ENCODE measurements at places on chromosomes 3 and 15. TPM values are rescaled to one million over a fixed set of nuclear protein-coding genes. Genes with fewer than 3 reads are reported as not detected.

- no peaks in the 10 kb centered on the region for H3K27me3 ChIP-seq
- no peak overlapping the region for H3K4me3 ChIP-seq
- H3K36me3 ChIP-seq, result no peaks in the 10 kb centered on the region
- no peak for DNase-seq
These were observed 111.6 kb downstream of the KBTBD8 start for GRCh38 chr3:67109651-67110204.

DNA sequence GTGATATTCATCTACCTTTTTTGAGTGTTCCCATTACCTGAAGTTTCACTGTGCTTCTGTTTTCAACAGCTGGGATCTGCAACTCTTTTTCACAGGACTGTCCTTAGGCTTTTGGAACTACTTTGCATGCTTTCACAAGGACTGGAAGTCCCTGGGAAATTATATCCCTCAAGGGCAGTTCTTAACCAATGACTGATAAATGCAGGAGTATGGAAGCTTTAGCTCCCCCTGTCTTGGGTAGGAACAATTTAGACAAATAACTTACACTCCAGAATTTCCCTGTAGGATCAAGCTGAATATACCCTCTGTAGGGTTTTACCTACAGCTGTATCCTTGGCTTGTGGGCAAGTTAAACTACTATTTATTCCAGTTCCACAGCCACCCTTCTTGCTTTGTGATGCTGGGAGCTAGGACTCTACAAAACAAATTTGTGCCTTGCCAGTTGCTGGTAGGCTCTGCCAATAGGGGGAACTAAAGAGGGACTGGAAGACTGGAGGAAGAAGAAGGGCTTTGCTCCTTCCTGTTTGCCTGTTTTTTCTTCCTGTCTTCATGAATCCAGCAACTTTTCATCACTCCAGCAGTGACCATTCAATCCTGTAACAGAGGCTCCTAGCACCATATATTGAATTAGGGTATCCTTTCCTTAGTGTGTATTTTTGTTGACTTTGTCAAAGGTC lies 6.8 kb upstream of the ZNF280D start:
- H3K36me3 ChIP-seq, result no peaks in the 10 kb centered on the region
- no peak overlapping the region for H3K27ac ChIP-seq
- no peak for DNase-seq
- H3K27me3 ChIP-seq, result no peaks in the 10 kb centered on the region
- H3K4me1 ChIP-seq, result no peaks in the 10 kb centered on the region
- no peak overlapping the region for H3K4me3 ChIP-seq

DNA sequence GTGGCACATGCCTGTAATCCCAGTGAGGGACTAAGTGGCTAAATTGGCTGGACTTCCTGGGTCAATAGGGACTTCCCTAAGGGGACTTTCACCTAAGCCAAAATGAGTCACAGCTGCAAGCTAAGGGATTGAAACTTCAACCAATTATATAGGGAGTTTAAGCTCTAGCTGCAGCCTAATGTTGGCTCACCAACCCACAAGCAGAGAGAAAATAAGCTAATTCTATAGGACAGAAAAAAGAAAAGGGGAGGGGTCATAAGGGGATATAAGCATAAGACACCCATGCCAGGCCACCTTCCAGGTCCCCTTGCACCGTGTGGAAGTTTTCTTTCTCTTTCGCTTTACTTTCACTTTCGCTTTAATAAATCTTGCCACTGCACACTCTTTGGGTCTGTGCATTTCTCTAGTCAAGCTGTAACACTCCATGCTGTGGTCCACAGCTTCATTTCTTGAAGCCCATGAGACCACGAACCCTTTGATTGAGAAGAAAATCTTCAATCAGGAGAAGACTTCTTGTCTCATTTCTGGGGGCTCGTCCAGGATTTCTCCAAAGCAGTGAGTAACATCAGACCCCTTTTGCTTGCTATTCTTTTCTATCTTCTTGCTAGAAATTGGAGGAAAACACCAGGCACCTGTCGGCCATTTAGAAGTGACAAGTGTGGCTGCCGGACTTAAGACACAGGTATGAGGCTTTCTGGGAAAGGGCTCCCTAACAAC lies 192.3 kb downstream of the IGSF11 start:
- no peaks in the 10 kb centered on the region for H3K36me3 ChIP-seq
- no peaks in the 10 kb centered on the region for H3K4me1 ChIP-seq

SPTSSB gene
- total RNA-seq, result not detected

- H3K4me1 ChIP-seq, result peaks cover 5% of the 10 kb centered on the region
- no peaks in the 10 kb centered on the region for H3K36me3 ChIP-seq
These were observed 119.9 kb downstream of the FOXP1 start for GRCh38 chr3:71463617-71464016.

DNA sequence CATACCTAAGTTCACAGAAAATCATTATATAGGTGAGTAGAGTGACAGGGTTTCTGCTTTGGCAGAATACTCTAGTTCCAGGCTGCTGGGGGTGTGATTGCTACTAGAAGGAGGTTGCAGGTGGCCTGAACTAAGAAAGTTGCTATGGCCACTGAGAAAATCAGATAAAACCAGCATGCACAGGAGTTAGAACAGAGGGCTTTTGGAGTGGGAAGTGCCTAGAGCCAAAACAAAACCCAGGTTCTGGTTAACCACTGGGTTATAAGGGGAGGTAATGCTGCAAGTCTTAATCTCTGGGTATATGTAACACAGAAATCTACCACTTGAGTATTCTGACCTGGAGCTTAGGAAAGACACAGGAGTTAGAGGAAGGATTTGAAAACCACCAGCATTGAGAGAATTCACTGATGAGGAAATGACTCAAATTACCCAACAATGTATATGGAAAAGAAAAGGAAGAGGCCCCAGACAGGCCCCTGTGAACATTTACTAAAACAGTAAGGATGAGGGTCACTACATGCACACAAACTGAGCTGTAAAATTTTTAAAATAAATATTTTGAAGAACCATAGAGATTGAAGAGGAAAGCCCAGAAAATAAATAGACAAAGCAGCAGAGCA lies 60.0 kb downstream of the PLOD2 start:
- no peak overlapping the region for H3K4me3 ChIP-seq
- no peaks in the 10 kb centered on the region for H3K36me3 ChIP-seq
- H3K4me1 ChIP-seq, result no peaks in the 10 kb centered on the region
- DNase-seq, result no peak
- H3K27me3 ChIP-seq, result no peaks in the 10 kb centered on the region

DNAH12 gene
- total RNA-seq, result 0.16 TPM

GRCh38 chr3:115062009-115062408 lies 85.1 kb downstream of the ZBTB20 start:
- no peak overlapping the region for H3K27ac ChIP-seq
- H3K4me3 ChIP-seq, result no peak overlapping the region
- DNase-seq, result no peak
- no peaks in the 10 kb centered on the region for H3K27me3 ChIP-seq

DNA sequence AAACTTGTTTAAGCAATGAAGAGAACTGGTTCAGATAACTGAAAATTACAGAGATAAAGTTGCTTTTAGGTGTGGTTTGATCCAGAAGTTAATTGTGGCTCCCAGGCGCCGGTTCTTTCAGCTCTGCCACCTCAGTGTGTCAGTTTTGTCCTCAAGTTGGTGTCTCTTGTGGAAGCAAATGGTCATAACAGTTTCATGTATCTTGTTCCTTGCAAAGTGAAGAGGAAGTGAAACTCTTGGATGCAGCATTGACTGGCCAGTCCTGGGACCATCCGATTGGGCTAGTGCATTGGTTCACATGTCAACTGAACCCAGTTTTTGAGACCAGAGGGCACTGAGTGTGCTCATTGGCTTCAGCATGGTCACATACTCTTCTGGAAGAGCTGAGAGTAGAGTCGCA lies 181.4 kb upstream of the GRM7 start:
- no peak overlapping the region for H3K27ac ChIP-seq
- H3K27me3 ChIP-seq, result no peaks in the 10 kb centered on the region
- H3K36me3 ChIP-seq, result no peaks in the 10 kb centered on the region
- no peak overlapping the region for H3K4me3 ChIP-seq
- H3K4me1 ChIP-seq, result no peaks in the 10 kb centered on the region

DNA sequence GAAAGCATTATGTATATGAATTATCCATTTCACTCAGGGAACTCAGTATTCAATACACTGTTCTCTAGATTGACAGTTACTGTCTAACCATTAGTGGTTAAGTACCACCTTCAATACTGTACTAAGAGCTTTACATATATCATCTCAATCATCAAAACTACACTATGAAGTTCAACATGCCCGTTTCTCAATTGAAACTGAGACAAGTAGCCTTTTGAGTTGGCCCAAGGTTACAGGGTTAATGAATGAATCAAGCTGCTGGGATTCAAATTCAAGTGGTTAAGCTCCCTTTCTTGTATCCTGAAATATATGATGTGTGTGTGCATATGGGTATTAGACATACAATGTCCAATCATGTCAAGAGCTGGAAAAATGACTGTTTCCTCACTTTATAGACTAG lies 5.8 kb downstream of the TASOR start:
- H3K4me1 ChIP-seq, result peaks cover 57% of the 10 kb centered on the region
- no peak overlapping the region for H3K27ac ChIP-seq
- no peak overlapping the region for H3K4me3 ChIP-seq
- H3K27me3 ChIP-seq, result no peaks in the 10 kb centered on the region
- H3K36me3 ChIP-seq, result peaks cover 15% of the 10 kb centered on the region
- no peak for DNase-seq

- peaks cover 82% of the 10 kb centered on the region for H3K4me1 ChIP-seq
- peak; percentile 31 for DNase-seq
- H3K36me3 ChIP-seq, result peaks cover 18% of the 10 kb centered on the region
- H3K27ac ChIP-seq, result peak overlapping the region; percentile 31
These were observed 27.8 kb downstream of the RBPMS2 start for GRCh38 chr15:64747578-64747977.

GPR62 gene
- 0.25 TPM for total RNA-seq

- no peak overlapping the region for H3K27ac ChIP-seq
- H3K4me3 ChIP-seq, result no peak overlapping the region
- H3K4me1 ChIP-seq, result no peaks in the 10 kb centered on the region
These were observed 116.6 kb upstream of the IQSEC1 start for GRCh38 chr3:13189639-13190377.

- H3K4me1 ChIP-seq, result peaks cover 7% of the 10 kb centered on the region
- H3K36me3 ChIP-seq, result no peaks in the 10 kb centered on the region
- H3K27ac ChIP-seq, result peak overlapping the region; percentile 99
- peak overlapping the region; percentile 42 for H3K4me3 ChIP-seq
These were observed 567 bp downstream of the ADAMTS9 start for GRCh38 chr3:64687086-64687780.

AGTR1 gene
- total RNA-seq, result 1.6 TPM

NAALADL2 gene
- 9.6 TPM for total RNA-seq

TMEM40 gene
- 2.6 TPM for total RNA-seq

LRRC49 gene
- total RNA-seq, result 73.4 TPM

GRCh38 chr3:58184309-58184981 lies 26.3 kb downstream of the DNASE1L3 start:
- no peaks in the 10 kb centered on the region for H3K27me3 ChIP-seq
- H3K36me3 ChIP-seq, result no peaks in the 10 kb centered on the region
- DNase-seq, result no peak
- no peak overlapping the region for H3K27ac ChIP-seq
- peaks cover 17% of the 10 kb centered on the region for H3K4me1 ChIP-seq
- no peak overlapping the region for H3K4me3 ChIP-seq

FOXP1 gene
- 45.8 TPM for total RNA-seq

TNFSF10 gene
- total RNA-seq, result 51.5 TPM

DNA sequence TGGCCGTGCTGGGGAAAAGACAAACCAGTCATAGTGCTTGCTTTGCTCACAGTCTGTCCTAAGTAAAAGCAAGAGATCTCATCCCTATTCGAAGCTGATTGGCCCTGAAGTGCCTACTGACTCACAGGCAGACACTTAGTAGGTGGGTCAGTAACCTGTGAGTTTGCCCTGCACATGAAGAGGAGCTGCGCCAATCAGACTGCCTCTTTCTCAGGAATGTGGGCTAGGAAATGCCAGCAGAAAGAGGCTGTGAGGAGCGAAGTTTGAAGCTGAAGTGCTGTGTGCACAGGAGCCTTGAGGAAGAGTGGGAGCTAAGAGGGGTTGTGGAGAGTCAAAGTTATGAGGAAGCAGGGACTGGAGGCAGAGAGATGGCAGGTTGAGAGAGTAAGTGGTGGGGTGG lies 126.8 kb downstream of the IL20RB start:
- DNase-seq, result no peak
- H3K27me3 ChIP-seq, result peaks cover 45% of the 10 kb centered on the region
- H3K4me3 ChIP-seq, result no peak overlapping the region
- no peak overlapping the region for H3K27ac ChIP-seq

GRCh38 chr3:48280881-48281280 lies 40.0 kb downstream of the ZNF589 start:
- no peaks in the 10 kb centered on the region for H3K36me3 ChIP-seq
- no peak overlapping the region for H3K4me3 ChIP-seq
- H3K27me3 ChIP-seq, result no peaks in the 10 kb centered on the region
- DNase-seq, result no peak
- no peak overlapping the region for H3K27ac ChIP-seq
- H3K4me1 ChIP-seq, result no peaks in the 10 kb centered on the region

DNA sequence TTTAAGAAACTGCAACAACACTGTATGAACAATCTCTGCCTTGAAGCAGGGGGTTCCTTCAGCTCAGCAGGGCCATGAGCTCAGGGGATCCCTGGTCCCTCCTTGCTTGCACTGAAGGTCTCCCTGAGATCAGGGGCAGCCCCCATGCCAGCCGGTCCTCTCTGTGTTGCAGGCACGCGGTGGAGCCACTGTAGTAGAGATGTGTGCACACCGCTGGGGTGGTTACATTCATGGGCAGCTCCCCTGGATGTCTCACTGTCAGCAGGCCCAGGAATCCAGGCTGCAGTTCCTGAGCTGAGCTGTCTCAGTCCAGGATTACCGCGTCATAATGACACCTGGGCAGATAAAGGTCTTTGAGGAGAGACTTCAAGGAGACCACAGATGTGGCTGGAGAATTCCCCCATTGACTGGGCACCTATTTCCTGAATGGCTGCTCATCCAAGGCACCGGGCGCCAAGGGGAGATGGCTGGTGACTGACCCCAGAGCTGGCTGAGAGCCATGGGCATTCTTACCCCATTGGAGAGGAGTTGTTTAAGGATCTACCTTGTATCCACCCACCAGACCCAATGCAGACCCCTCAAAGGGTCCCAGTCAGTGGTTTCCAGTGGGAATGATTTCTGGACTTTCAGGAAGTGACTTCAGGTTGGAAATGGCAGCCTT lies 10.4 kb upstream of the KLF13 start:
- no peak overlapping the region for H3K27ac ChIP-seq
- no peak for DNase-seq
- no peak overlapping the region for H3K4me3 ChIP-seq

GRCh38 chr3:186519021-186519658 lies 25.0 kb downstream of the CRYGS start:
- peaks cover 4% of the 10 kb centered on the region for H3K27me3 ChIP-seq
- no peaks in the 10 kb centered on the region for H3K4me1 ChIP-seq
- no peak overlapping the region for H3K27ac ChIP-seq
- H3K36me3 ChIP-seq, result no peaks in the 10 kb centered on the region

GRCh38 chr3:160885791-160886286 lies 129.8 kb downstream of the PPM1L start:
- no peaks in the 10 kb centered on the region for H3K36me3 ChIP-seq
- H3K4me3 ChIP-seq, result no peak overlapping the region
- DNase-seq, result peak; percentile 87
- H3K4me1 ChIP-seq, result no peaks in the 10 kb centered on the region

GRCh38 chr3:49410066-49410845 lies 1.5 kb downstream of the RHOA start:
- peaks cover 68% of the 10 kb centered on the region for H3K4me1 ChIP-seq
- H3K27ac ChIP-seq, result peak overlapping the region; percentile 98
- H3K27me3 ChIP-seq, result no peaks in the 10 kb centered on the region

SAMD7 gene
- total RNA-seq, result not detected

Measured in heart right ventricle (tissue), 16 donors.